ENCODE measurements at places on chromosomes 16 and 17.

DNA sequence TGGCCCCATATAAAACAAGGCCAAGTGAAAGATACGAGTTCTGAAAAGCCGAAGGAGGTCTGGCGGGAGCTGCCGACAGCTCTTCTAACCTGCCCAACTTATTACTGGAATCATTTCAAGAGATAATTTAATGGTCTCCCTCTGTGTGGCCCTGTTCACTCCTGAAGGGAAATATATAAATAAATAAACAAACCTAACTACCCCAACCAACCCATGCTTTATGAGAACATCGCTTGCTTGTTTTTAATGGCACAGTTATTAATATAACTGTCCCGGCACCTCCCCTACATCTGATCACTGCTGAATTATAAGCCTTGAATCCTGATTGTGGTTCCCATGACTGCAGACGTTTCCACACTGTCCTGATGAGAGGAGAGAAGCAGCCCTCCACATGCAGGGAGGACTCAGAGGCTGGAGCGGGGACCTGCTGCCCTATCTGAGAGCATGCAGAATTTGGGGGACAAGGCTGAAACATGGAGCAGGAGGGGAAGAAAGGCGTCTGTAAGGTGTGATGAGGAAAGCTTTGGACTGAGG is 22.2 kb downstream of the CDK5RAP3 start:
- no peak for DNase-seq

- no peak for DNase-seq
Observed at GRCh38 chr16:56451753-56452689, 667 bp downstream of the OGFOD1 start.

DNA sequence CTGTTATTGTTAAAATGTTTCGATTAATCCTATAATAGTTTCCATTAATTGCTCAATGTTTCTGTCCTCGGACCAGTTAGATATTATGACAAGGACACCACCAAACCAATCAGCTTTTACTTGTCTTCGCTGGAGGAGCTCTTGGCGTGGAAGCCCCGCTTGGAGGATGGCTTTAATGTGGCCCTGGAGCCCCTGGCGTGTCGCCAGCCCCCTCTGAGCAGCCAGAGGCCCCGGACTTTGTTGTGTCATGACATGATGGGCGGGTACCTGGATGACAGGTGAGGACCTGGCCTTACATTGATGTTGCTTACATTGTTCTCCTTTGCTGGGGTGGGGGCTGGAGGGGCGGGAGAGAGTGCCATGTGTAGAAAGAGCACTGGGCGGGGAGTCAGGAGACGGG is 3.0 kb downstream of the ENGASE start:
- DNase-seq = no peak

GRCh38 chr17:62671553-62671952 is 44.1 kb downstream of the MRC2 start:
- no peak for DNase-seq

DNA sequence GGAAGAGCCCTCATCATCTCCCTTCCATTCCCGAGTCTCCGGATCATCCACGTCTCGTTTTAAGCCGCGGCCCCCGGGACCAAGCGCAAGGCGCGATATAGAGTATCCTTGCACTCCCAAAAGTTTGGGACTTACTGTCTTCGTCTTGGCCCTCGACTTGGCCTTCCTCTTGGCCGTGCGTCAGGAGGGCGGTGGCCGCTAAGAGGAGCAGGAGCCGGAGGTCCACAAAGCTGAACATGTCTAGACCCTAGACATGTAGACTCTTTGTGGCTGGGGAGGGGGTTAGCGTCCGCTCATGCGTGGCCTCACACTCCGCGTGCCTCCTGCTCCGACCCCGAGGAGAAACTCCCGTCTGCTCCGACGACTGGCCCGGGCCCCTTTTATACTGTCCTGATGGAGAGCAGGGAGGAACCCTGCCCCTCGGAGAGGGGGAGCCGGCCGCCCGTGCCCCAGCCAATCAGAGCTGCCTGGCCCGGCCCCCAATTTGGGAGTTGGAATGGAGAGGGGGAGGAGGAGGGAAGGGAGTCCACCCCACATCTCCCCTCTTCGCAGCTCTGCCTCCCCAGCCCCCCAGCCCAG is at the start of gene COL1A1:
Gene COL1A1, minus strand, starts transcription at position 356 of the 579 bp plus-strand sequence. Its CDS starts 118 bp downstream, at position 238.
- no peak for DNase-seq

DNA sequence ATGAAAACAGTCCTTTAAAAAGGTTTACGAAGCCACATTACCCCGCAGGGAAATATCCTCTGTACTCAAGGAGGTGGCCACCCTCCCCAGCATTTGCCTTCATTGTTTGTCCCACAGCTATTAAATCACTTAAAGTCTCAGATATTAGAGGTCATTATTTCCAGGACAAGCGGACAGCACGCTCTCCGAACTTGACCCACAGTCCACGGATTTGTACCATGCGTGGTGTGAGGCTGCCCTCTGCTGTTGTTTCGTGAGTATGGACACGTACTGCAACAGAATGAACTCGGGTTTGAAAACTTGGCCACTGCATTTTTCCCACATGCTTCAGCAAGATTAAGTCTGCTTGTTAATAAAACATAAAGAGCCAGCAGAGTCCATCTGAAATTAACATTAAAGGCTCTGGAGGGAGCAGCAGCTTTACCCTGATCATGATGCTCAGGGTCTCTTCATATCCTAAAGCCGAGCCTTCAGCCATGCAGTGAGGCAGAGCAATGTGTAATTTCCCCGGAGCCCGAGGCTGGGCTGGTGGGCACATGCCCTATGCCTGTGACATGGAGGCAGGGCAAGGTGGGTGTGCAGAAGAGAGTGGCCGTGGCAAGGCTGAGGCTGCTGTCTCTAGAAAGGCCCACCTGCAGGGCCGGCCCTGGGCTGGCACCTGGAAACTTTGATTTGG is 19.7 kb downstream of the MEAK7 start:
- no peak for DNase-seq

GRCh38 chr16:85567101-85567866 is 45.8 kb upstream of the GSE1 start:
- no peak for DNase-seq

GRCh38 chr17:49904893-49905292 is 57.0 kb upstream of the TAC4 start:
- no peak for DNase-seq

DNA sequence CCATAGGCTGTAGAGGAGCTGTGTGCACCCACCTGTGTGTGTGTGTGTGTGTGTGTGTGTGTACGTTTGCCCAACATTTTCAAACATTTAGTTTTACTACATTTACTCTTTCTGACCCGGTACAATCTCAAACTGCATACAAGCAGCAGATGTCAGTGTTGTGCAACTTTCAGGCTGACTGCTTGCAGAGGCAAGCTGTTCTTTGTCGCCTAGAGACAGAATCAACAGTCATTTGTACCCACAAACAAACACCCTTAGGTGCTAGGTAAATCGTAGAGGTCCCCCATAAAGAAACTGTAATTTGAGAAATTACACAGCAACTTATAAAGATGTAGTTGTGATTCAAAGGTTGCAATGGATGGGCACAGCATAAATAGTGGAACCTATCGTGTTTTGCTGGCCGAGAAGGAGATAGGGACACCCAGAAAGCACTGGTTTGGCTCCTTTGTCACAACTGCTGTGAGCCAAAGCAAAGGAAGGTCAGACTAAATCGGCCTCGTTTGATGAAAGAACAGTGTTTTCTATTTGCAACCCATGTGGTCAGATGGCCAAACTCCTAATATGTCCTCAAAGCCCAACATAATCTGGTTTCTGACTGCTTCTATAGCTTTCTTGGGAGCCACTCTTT is 478.4 kb downstream of the TOX3 start:
- no peak for DNase-seq

DNA sequence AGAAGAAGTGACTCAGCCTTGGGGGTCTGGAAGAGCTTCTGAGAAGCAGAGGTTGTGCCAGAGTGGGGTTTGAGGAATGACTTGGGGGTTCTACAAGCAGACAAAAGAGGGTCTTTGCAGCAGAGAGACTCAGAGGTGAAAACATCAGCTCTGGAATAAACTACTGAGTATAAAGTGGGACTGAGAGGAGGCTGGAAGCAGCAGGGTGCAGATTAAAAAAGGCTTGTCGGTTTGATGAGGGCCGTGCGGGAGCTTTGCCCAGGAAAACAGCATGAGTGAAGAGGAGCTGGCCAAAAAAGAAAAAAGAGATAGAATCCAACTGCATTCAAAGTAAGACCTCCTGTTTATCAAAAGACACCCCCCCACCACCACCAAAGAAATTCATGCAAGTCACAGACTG is 13.1 kb upstream of the ACE start:
- DNase-seq = no peak

DNA sequence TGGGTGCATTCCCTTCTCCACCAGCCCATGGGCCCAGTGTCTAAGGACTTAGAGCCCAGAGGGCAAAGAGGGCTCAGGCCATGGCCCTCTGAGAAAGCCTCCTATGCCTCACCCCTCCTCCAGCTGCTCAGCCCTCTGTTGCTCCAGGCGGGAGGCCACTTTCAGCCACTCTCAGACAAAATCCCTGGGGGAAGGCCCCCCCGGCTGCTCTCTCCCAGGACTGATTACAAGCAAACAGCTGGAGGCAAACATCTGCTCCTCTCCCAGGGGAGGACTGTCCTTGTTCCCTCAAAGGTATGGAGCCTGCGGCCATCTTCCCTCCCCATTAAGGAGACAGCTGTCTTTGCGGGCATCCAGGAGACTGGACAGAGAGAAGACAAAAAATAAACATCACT is 54.9 kb upstream of the DLX4 start:
- no peak for DNase-seq

DNA sequence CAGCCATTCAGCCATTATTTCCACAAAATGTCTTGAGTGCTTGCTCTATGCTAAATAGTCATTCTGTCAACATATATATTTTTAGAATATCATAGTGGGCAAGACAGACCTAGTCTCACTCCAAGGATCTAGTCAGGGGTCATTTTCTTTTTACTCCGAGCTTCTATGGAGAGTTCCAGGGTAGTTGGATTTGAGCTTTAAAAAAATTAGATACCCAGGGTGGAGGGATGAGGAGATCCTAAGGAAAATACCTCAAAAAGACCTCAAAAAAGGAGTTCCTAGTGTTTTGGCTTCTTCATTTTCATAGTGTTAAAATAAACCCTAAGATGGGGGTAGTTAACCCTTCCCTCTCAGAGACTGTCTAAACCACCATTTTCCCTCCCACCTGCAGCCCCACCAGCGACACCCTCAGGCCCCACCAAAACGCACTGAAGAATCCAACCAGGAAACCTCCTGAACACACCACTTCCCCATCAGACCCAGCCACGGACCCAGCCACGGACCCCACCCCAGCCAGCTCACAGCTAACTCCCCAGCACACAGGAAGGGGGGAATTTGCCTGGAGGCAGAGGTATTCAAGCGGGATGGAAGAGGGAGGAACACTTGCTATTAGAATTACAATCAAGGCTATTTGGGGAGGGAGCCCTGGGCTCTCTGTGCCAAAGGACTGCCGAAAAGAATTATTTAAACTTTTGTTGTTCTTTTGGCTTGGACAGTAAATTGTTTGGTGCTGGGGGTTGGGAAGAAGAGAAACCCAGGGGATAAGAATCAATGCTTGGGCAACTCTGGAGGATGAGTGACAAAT is 2.2 kb downstream of the ETV4 start:
- DNase-seq = no peak

DNA sequence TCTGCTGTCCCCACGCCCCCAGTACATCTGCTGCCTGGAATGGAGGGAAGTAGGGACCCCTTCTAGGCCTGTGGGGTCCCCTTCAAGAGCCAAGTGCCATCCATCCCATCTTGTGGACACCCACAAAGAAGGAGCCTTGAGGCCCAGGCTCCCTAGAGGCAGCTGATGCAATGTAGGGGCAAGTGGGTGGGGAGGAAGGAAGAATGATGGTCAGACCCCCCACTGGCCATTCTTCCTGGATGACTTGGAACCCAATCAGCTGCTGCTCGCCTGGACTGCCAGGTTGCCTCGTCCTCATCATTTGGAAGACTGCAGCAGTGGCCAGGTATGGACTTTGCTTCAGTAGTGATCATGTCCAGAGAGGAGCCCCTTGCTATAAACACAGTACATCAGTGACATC is 48.9 kb downstream of the SMPD3 start:
- DNase-seq = no peak

DNA sequence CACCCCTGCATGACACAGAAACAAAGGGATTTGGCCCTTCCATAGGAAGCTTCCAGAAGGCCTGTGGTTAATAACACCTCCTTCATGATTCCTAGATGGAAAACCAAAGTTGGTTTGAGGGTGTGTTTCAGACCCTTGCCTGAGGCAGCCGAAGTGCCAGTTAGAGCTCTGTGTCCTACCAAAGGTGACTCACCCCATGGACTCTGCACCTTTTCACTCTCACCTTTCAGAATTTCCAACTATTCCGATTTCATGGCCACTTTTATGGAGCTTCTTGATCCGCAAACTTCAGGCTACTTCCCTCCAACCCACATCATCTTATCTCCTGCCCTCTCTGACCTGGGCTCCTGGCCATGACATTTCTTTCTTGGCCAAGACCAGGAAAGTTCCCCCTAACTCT is 49.2 kb downstream of the MEOX1 start:
- DNase-seq = no peak

DNA sequence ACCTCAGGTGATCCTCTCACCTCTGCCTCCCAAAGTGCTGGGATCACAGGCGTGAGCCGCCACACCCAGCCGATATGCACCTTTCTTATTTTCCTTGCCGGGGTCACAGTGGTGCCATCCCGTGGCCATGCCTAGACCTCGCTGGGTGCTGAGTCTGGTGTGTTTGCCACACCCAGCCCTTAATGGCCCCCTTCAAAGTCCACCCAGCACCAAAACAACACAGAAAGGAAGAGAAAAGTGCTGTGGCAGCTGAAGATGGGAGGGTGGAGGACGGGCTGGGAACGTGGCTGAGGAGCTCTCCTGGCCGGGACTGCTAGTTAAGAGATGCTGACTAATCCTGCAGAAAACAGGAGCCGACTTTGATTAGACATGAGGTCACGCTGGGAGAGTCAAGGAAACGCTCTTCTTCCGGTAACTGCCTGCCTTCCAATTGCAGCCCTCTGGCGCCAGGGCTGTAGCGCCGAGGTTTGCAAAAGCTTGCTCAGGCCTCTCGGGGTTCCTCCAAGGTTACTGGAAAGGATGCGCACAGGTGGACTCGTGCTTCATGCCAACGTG is 10.9 kb downstream of the SLC43A2 start:
- no peak for DNase-seq

DNA sequence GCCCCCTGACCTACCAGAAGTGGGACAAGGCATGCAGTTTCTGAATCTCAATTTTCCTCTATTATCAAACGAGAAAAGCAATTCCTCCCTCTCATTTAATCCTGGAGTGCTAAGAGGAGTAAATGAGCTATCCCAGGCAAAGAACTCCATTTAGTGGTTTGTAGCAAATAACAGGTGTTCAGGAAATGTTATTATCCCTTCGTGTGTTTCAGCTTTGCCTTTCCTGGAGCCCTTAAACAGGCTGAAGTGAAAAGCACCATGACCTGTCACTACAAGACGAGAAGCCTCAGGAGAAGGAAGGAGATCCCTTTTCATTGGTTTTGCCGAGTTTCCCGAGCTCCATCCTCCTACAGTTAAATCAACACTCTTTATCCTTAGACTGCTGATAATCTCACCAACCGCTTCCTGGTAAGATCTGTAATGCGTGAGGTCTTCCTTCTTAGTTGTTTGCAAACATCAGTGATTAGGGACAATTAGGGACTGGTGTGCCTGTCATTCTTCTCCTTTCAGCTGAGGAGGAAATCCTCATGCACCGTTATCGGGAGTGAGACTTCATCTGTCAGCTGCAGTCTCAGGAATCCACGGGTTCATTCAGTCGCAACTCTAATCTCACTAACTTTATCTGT is 30.8 kb upstream of the MYOCD start:
- DNase-seq = no peak

- DNase-seq = no peak
Observed at GRCh38 chr16:4136229-4136813, 20.1 kb upstream of the ADCY9 start.

All from esophagus squamous epithelium (tissue), 5 donors.